ENCODE measurements at places on chromosomes 3 and 15.

DNA sequence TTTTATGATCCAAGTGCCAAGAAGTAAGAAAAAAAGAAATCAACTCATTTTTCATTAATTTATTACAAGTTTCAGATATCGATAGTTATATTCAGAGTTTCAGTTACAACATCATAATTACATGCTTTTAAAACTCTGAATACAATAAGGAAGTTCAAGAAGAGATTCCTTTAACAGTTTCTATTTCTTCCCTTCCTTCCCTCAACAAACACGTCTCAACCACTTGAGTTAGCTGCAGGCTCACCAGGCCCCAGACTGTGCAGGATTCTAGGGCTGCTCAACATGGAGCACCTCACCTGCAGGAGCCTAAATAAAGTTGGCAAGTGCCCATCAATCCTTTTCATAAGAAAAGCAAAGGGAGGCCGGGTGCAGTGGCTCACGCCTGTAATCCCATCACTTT, 79.2 kb upstream of the FNDC3B start:
- DNase-seq: no peak

DNA sequence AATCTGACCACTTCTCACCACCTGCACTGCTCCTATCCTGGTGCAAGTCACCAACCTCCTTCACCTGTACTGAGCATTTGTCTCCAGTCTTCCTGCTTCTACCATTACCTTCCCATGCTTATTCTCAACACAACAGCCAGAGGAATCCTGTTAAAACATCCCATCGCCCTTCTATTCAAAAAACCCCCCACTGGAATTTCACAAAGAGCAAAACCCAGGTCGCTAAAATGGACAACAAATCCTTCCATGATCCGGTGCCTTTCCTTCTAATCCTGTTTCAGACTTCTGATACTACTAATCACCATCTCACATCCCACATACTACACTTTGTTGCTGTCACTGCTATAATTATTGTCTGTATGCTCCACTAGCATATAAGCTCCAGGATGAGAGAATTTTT, 85.2 kb downstream of the ERC2 start:
- no peak for DNase-seq

- no peak for DNase-seq
These were observed 130.4 kb upstream of the FOXB1 start for GRCh38 chr15:59873644-59874272.

DNA sequence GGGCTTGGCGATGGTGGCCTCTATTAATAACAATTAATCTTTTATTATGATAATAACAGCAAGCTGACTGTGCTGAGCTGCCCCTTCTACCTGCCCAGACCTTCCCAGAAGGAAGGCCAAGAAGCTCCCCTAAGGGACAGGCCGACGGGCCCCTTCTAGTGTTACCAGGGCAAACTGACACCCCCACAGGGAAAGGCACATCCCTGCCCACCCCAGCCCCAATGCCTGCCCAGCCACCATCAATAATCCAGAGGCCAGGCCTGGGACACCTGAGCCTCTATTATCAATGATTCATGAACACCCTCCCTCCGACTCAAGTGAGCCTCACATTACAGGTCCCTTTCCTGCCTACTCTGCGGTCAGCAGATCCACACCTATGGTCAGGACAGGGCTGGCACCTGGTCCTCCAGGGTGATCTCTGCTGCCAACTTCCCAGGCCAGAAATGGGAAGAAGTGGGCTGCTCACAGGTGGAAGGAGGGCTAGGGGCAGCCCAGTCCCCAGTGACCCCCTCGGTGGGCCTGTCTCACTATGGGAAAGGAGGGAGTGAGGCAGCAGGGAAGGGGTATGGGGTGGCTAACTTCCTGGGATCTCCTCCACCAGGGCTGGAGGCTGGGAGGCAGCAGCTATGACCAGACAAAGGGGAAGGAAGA, 1.8 kb downstream of the TWF2 start:
- no peak for DNase-seq

DNA sequence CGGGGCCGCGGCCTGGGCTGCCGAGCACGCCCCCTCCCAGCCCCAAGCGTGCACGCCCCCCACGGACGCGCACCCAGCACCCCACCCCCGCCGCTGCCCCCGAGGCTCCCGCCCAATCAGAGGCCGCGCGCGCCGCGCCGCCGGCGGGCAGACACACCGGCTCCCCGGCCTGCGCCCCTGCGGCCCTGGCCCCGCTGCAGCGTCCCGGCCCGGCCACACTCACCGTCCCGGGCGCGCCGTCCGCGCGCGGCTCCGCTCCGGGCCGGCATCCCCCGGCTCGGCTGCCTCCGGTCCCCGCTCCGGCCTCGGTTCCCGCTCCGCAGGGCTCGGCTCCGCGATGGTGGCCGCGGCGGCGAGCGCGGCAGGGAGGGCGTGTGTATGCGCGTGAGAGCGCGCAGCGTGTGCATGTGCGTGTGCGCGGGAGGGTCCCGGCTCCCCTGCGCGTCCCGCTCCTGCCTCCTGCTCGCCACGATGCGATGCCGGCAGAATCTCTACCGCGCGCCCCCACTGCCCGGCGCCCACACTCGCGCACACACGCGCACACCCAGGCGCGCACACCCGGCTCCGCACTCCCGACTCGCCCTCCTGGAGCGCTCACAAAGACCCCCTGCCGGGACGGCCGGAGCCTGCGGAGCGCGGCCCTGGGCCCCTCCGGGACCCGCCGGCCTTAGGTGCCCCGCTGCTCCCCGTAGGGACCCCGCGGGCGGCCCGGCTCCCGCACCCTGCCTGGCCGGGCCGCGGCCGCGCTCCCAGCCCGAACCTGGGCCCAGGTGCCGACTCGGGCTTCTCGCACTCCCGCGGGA, 186.5 kb upstream of the LINGO1 start:
- DNase-seq: peak; percentile 57

DNA sequence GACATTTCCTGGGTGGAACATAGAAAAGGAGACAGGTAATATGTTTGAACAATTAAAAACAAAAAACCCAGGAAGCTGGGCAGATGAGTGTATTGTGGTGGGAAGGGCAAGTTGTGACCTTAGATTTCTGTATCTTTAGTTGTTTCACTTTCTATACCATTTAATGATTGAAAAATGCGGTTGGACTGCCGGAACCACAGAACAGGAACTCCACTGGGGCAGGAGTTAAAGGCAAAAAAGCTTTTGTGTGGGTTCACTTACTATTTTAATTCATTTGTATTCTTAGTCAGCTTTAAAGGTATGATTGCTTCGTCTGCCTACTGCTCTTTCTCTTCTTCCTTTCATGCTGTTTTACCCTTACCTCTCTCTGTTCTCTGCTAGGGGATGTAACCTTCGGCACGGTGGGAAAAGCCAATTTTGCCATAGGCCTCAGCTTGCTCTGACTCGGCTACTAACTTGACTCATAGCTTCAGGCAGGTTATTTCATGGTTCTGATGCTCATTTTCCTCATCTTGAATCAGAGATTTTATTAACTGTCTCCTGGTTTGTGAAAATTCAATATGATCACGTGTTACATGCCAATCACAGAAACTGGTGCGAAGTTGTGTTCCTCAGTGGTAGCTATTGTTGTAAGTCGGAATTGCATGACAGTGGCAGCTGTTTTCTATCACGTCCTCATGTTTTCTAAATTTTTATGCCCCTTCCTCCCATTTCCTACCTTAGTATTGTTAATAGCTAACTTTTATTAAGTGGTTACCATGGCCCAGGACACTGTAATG, 1.6 kb upstream of the MCTP2 start:
- DNase-seq: no peak

- no peak for DNase-seq
These were observed 425.4 kb upstream of the TPRG1 start for GRCh38 chr3:188746291-188746783.

DNA sequence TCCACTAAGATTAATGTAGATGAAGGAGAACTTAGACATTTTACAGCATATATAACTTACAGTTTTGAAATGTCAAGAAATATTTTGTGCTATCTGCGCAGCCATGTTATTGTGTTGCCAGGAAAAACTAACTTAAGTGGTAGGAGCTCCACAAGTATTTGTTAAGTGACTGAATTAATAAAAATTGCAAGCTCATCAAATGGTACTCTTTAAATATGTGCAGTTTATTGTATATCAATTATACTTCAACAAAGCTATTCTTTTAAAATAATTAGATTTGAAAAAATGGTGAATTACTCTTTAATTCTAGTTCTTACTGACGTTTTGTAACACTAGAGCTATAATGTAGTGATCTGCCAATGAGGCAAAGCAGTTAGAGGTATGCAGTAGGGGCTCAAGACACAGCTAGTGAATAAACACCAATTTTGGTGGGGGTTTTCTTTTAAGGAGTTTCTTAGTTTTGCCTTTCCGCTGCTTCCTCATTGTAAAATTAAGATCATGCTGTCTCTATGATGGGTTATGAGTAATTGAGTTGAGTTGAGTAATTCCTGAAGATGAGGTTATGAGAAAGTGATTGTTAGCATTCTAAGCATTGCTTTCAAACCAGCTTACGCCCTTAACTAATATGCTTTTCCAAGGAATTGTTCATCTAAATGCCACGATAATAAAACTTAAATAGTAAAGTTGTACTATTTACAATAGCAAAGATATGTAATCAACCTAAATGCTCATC, 10.9 kb upstream of the LXN start:
- no peak for DNase-seq

- DNase-seq: no peak
These were observed 188.4 kb downstream of the SATB1 start for GRCh38 chr3:18236726-18237125.

GRCh38 chr3:78812166-78812565, 955.6 kb downstream of the ROBO1 start:
- DNase-seq: no peak

DNA sequence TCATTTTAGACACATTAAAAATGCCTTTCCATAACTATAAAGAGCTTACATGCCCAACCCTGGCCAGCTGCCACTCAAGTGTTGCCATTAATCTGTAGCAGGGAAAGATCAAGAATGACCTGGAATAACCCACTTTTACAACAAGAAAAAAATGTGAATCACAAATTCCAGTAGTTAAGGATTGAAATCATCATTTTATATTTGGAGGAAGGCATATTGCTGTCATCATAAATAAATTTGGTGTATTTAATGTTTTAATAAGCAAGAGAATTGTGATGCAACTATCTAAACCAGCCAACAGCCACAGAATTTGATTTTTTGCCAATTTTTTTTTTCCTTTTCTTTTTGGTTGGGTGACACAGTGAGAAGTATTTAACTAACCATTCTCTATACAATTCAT, 240.0 kb upstream of the SEMA6D start:
- no peak for DNase-seq

- DNase-seq: no peak
These were observed 100.5 kb downstream of the CHRNA7 start for GRCh38 chr15:32130823-32131222.

- no peak for DNase-seq
These were observed 63.9 kb downstream of the TNFAIP8L3 start for GRCh38 chr15:51030649-51031316.

DNA sequence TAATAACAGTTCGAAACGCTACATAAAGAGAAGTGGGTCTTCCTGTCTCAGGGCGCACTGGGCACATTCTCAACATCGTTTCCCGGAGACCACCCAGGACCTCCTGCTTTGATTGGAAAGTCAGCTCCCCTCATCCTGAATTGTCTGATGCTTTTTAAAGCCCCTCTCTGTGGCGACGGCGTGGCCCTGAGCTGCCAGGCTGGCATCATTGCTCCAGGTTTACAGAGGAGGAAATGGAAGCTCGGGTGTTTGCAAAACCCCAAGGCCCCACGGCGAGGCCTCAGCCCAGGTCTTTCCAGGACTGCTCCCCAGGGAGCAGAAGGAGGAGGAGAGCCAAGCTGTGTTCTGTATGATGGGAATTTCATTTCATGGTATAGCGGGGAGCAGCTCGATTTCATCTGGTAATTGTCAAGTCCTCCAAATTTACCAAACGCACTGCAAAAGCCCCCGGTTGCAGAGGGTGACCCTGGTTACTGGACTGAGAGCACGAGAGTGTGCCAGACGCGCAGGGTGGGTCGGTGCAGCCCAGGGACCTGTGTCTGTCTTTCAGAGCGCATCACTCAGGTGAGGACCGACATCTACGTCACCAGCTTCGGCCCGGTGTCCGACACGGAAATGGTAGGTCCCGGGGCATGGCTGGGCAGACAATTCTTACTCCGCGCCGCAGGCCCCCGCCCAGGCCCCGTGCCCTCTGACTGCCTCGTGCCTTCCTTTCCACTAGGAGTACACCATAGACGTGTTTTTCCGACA, 15.9 kb downstream of the GABRA5 start:
- DNase-seq: no peak

DNA sequence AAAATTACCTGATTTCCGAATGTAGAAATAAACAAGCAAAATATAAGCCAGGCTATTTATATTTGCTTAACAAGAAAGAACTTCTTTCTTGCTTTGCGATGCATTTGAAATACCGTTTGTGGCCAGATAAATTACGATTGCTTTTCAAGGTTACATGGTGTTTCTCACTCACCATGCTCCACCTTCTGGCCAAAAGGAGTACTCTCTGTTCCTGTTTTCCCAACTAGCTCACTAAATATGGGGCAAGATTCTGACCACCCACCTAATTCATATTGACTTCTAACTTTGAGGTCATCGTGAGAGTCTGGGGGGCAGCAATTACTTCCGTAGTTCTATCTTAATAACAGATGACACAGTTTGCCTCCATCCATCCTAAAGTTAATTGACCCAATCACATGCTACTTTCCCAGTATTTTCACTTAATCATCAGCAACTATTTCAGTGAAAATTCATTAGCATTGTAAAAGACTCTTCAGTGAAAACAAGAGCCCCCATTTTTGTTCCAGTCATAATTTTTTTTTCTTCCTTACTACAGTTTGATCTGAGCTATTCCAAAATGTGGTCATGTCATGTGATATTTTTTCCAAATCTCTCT, 25.9 kb downstream of the ACP3 start:
- DNase-seq: peak; percentile 2

GRCh38 chr15:69703532-69704187, 251.0 kb downstream of the RPLP1 start:
- no peak for DNase-seq

GRCh38 chr15:95247071-95247984, 1016.0 kb downstream of the MCTP2 start:
- DNase-seq: no peak

DNA sequence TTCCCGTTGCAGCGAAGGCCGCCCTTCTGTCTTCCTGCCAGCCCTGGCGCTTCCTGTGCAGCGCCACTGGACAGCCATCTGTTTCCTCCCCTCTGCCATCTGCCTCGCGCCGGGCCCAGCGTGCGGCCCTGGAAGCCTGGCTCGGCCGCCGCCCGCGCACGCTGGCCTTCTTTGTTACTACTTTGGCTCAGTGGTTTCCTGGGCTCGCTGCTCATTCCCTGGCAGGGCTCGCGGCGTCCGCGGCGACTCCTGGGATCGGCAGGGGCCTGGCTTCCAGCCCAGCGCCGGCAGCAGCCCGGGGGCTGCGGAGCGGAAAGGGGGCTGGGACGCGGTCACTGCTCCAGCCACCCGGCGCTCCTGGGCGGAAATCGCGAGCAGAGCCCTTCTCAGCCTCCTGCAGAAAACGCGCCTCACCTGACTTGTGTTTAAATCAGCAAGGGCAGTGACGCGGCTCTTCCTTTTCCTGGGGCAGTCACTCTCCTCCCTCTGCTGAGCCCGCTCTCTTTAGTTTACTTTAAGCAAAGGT, 10.0 kb downstream of the CMTM7 start:
- DNase-seq: peak; percentile 20

DNA sequence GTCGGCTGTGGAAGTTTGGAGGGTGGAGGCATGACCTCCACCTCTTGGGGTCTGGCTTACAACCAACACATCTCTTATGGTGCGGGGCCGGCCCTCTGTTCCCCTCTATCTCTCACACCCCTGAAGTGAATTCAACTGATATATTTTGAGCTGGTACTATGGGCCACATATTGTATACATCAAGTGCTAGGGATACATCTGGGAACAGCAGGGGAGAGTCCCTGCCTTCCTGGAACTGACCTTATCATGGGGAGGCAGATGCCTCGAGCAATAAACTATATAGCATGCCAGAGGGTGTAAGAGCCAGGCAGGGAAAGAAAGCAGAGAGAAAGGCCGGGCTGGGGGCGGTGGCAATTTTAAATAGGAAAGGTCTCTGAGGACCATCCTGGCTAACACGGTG, 60.4 kb upstream of the TRPM1 start:
- no peak for DNase-seq

Data from occipital lobe (tissue), 3 donors.